Epithelial cell of proximal tubule (primary cell): ENCODE measurements at places on chromosomes 12 and 14. TPM values are rescaled to one million over a fixed set of nuclear protein-coding genes. Genes with fewer than 3 reads are reported as not detected.

The TUBA1A gene
- total RNA-seq: 929 and 1,025 TPM in 2 replicates

The ZDHHC22 gene
- 0.07 TPM in 1 of 2 replicates, not detected in the other for total RNA-seq

The TSPAN19 gene
- total RNA-seq: not detected in 2 replicates

The COCH gene
- 18.8 and 20.9 TPM in 2 replicates for total RNA-seq

The LMO3 gene
- total RNA-seq: not detected in 2 replicates

The FOXG1 gene
- total RNA-seq: 0.06 and 0.14 TPM in 2 replicates

DNA sequence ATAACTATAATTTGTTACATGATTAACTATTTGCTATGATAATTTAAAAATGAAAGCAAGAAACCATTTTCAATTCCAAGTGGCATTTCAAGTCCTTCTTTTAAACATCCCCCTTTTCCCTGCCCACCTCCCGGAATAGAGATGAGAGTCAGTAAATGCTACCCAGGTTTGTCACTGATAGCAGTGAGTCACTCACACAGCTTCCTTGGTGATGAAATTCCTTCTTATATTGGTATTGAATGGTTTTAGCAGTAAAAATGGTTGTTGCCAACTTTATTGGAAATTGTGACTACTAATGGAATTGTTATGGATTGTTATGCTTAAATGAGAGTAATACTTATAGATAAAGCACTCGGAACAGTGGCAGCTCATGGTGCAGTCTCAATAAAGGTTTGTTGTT is 90.5 kb downstream of the PPM1A start:
- no peak for DNase-seq

DNA sequence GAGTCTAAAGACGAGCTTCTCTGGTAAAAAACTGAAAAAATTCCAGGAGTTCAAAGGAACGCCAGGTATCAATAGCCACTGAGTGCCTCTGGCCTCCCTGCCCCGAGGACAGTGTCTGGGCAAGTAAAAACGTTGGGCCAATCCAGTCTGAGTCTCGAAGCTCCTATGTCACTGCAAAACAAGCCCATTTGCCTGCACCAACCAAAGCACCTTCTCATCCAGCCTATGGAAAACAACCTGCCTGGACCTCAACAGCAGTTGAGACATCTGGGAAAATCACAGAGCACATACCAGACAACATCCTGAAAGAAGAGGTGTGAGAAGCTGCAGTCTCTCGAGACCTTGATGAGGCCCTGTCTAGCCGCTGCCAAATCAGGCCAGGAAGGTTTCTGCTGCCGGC is 56.6 kb downstream of the RNF34 start:
- no peak for DNase-seq

DNA sequence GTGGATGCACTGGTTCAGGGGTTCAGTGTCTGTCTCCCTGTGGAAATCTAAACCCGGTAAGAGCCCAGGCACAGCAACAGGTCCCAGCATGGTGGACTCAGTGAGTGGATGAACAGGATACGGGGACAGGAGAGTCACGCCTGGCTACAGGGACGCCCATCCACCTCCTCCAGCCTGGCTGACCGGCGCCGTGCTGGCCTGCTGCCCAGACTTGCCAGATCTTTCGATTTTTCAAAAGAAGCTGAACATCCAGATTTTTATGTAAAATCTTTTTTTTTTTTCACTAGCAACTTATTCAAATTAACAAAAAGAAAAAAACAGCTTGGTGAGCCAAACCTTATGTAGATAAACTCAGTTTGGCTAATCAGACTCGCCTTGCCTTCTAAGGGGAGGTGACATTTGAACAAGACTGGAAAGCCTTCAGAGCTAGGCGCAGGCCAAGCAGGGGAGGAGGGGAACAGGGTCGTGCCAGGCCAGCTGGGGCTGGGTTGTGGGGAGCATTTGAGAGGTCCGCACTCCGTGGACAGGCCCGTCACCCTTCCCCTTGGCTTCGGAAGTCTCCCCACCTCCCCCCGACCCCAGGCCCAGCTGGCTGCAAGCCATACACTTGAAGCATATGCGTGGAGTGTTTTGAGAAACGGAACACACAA is 87.8 kb upstream of the NCOR2 start:
- no peak for DNase-seq

GRCh38 chr14:27050208-27050607 is 452.4 kb upstream of the NOVA1 start:
- DNase-seq: no peak

- no peak for DNase-seq
Measured at GRCh38 chr12:58359084-58359483, 417.7 kb downstream of the ATP23 start.

GRCh38 chr12:121364683-121365121 is 12.5 kb upstream of the ANAPC5 start:
- no peak for DNase-seq

DNA sequence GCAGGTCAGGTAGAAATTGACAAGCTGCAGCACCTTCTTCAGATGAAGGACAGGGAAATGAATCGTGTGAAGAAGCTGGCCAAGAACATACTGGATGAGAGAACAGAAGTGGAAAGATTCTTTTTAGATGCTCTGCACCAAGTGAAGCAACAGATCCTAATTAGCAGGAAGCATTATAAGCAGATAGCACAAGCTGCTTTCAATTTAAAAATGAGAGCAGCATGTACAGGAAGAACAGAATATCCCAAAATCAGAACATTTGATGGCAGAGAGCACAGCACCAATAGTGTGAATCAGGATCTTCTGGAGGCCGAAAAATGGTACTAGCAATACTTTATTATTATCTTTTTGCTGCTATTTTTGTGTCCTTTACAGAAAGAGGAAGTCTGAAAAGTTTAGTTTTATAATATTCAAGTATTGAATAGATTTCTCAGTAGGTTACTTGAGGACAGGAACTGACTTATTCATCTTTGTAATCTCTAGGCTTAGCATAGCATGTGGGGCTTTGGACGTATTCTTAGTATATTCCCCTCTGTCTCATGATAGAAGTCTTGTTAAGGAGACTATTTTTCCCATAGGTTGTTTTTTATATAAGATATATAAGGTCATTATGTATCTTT is 30.8 kb downstream of the BBOF1 start:
- no peak for DNase-seq

DNA sequence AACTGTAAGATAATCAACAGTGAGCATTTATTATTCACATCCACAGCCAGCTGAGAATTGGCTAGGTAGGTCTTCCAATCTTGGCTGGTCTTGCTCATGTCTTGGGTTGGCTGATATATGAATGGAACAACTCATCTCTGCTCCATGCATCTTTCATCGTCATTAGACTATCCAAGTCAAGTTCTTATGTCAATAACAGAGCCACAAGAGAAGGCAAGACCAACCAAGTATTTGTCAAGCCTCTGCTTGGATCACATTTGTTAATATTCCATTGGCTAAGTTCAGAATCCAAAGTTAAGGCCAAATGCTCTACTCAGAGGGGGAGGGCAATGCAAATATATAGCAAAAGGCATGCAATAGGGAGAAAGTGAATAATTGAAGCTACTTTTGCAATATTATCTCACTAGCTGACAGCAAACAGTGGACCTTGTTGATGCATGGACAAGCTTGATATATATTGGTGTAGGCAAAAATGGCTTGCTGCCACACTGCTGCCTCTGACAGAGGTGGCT is 53.1 kb downstream of the WASHC3 start:
- no peak for DNase-seq

- no peak for DNase-seq
Measured at GRCh38 chr14:66910311-66910840, 278.9 kb upstream of the GARIN2 start.

GRCh38 chr14:100436745-100437406 is 113.7 kb downstream of the SLC25A47 start:
- DNase-seq: no peak

DNA sequence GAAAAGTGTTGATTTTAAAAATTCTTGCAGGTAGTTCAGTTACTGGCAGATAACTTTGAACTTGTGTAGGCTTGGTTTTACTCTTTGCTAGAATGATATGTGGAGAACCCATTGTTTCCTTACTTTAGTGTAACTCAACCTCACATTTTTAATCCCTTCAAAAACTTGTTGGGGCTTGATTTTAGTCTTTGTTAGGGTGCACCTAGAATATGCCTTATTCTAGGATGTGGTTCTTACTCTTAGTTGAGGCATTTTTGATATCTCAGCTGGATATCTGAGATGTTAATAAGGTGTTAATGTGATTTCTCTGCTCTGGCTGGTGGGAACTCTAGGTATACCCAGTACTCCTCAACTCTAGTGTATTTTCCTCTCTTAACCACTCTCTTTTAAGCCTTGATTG is 10.0 kb downstream of the MNAT1 start:
- DNase-seq: no peak

DNA sequence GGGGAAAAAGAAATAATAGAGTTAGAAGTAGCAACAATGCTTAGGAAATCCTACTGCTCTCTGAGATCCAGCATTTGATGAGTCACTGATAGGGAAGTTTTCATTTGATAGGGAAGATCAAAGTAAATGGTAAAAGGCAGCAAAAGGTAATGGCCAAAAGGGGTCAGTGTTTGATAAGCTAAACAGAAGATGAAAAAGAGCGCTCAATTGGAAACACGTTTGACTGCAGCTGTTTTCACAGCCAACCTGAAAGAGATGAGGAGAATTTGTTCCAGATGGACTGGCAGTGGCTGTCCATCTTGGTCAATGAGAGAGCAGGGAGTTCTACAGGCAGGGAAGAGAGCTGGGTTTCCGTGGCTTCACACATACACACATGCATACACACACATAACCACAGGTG is 264.2 kb downstream of the TMEM132C start:
- DNase-seq: no peak

- no peak for DNase-seq
Measured at GRCh38 chr14:61694039-61694438, 1.3 kb upstream of the HIF1A start.

DNA sequence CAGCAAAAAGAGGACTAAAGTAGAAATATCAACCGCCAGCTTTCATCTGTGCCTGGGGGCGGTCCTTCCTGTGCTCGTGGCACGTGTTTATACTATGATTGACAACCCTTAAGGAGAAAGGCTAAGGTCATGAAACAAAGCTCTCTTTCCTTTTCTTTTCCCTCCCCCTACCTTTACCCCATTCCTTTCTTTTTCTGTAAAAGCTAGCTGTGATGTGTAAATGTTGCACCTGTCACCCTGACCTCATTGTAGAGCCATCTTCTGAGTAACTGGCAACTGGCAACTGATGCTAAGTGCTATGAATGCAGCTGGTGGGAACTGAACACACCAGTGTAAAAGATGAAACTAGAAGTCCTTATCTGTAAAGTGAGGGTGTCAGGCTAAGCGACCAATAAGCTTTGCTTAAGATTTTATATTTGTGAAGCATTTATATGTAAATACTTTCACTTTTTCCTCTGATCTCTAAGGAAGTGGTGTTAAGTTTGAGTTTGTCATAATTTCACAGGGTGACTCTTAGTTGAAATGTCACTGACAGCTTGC is 102.8 kb upstream of the BCAT1 start:
- DNase-seq: no peak
